ENCODE measurements at places on chromosomes 11 and 22. TPM values are rescaled to one million over a fixed set of nuclear protein-coding genes. Genes with fewer than 3 reads are reported as not detected.

- peak overlapping the region; percentile 2 for H3K4me3 ChIP-seq
- no peaks in the 10 kb centered on the region for H3K27me3 ChIP-seq
- DNase-seq, result no peak
- H3K36me3 ChIP-seq, result no peaks in the 10 kb centered on the region
- H3K27ac ChIP-seq, result no peak overlapping the region
Observed at GRCh38 chr22:29049655-29050263, 11.9 kb downstream of the C22orf31 start.

- no peak overlapping the region for H3K27ac ChIP-seq
- no peaks in the 10 kb centered on the region for H3K27me3 ChIP-seq
- peaks cover 4% of the 10 kb centered on the region for H3K4me1 ChIP-seq
- DNase-seq, result peak; percentile 89
Observed at GRCh38 chr22:30262917-30263741, 3.5 kb downstream of the OSM start.

DNA sequence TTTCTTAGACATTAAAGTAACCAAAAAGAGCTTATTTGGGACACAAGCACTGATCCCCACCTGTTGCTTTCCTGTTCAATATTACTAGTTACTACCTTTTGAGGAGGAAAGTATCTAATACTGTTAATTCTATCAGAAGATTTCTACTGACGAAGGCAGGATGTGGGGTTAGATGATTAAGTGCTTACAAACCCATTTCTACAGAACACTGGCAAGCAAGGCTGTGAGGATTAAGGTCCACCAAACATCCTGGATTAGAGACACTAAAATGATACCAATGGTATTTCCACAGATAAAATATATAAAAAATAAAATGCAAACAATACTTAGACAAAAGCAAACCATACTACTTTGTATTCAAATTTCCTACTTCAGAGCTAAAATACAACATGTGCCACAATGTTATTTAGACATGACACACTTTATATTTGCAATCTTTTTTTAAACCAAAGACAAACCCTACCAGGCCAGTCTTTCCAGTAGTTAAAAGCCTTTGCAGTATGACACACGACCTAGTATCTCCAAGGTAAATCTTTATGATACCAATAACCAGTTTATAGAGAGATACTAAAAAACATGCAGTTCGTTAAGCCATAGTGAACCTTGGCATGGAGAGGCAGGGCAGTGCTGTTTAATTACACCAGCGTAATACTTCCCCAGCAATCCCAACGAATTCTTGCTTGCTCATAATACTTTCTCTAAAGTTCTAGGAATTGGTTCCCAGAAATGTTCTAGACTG, 71.2 kb upstream of the TP53AIP1 start:
- no peak overlapping the region for H3K27ac ChIP-seq
- no peaks in the 10 kb centered on the region for H3K36me3 ChIP-seq
- H3K4me1 ChIP-seq, result no peaks in the 10 kb centered on the region
- DNase-seq, result no peak
- no peak overlapping the region for H3K4me3 ChIP-seq
- no peaks in the 10 kb centered on the region for H3K27me3 ChIP-seq

DNA sequence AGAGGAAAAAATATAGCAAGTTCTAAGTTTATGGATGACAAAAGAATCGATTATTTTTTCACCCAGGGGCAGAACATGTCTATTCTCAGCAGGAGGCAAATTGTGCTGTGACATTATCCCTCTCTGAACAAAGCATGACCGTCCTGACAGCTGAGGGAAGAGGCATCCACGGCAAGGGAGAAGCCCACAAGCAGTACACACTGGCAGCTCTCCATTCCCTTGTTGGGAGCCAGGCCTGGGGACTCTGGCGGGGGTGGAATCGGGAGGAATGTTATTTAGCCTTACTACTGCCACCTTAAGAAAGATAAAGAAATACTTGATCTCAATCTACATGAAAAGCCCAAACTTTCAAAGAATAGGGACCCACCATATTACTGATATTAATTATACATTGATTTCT, 3.4 kb downstream of the KIRREL3 start:
- H3K27me3 ChIP-seq, result no peaks in the 10 kb centered on the region
- H3K27ac ChIP-seq, result no peak overlapping the region
- H3K4me1 ChIP-seq, result no peaks in the 10 kb centered on the region
- H3K4me3 ChIP-seq, result no peak overlapping the region
- H3K36me3 ChIP-seq, result no peaks in the 10 kb centered on the region

The C22orf15 gene
- total RNA-seq, result 0.68 TPM

The SHISA8 gene
- 1.4 TPM for total RNA-seq

The NAALAD2 gene
- total RNA-seq, result 92.4 TPM
